ENCODE measurements at places on chromosomes 12 and 14.

- DNase-seq, result no peak
These were observed 424 bp downstream of the TEDC1 start for GRCh38 chr14:105491366-105491973.

DNA sequence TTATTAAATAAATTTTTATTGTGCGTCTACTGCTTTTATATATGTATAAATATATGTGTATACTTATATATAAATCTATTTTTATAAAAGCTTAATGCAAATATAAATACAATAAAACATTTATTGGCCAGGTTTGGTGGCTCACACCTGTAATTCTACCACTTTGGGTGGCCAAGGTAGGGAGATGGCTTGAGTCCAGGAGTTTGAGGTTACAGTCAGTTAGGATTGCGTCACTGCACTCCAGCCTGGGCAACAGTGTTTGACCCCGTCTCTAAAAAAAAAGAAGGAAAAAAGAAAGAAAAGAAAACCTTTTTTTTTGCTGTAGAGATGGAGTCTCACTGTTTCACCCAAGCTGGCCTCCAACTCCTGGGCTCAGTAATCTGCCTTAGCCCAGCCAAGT, 20.9 kb downstream of the ACTR6 start:
- DNase-seq, result no peak

DNA sequence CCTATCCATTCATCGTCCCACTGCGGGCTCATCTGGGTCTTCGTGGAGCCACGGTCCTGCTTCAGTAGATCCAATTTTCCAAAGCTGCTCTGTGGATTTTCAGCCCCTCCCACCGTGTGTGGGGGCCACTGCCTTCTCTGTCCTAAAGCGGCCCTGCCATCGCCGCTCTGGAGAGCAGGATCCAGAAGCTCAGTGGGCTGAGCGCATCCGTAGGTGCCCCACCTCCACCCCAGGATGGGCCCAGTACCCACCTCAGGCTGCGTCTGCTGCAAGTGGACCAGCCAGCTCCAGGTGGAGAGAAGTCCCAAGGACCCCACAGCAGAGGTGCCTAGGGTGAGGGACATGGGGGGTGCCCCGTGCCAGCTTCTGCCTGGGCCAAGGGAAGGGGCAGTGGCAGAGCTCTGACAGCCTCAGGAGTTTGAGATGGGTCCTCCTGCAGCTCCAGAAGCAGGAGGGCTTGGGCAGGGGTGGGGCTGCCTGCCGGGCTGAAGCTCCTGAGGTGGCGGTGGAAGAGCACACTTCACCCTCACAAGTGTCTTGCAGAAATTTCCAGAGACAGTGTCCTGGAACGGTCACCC, 148.1 kb upstream of the C14orf180 start:
- DNase-seq, result no peak

GRCh38 chr14:35046751-35047536, 872 bp downstream of the FAM177A1 start:
- DNase-seq, result no peak

DNA sequence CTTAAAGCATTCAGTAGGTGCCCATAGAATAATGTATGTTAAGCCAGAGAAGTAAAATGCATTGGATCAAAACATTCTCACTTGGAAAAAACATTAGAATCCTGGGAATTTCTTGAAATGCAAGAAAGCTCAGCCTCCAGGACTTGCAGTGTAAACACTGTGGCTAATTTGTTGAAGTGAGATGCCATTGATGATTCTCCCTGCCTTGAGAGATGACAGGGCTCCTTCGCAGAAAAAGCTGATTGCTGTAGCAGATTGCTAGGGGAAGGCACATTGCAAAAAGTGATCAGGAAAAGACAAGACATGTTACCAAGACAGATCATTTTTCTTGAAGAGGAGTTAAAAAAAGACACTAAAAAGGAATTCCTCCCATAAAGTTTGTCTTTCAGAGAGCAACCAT, 204.2 kb upstream of the HMGA2 start:
- DNase-seq, result no peak

DNA sequence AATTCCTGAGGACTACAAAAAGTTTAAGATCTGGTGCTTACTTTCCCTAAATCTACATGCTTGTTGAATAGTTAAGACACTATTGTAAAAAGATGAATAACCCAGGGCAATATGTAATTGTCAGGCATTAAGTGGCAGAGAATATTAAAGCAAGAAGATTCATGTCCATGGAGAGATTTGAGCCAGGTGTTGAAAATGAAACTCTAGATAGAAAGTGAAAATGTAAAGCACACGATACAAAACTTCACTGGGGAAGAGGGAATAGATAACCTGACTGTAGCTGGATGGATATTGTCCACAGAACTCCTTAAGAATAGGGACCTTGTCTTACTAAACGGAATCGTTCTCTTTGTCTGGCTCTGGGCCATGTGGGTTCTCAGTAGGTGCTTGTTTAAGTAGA, 5.0 kb downstream of the CAND1 start:
- DNase-seq, result no peak

DNA sequence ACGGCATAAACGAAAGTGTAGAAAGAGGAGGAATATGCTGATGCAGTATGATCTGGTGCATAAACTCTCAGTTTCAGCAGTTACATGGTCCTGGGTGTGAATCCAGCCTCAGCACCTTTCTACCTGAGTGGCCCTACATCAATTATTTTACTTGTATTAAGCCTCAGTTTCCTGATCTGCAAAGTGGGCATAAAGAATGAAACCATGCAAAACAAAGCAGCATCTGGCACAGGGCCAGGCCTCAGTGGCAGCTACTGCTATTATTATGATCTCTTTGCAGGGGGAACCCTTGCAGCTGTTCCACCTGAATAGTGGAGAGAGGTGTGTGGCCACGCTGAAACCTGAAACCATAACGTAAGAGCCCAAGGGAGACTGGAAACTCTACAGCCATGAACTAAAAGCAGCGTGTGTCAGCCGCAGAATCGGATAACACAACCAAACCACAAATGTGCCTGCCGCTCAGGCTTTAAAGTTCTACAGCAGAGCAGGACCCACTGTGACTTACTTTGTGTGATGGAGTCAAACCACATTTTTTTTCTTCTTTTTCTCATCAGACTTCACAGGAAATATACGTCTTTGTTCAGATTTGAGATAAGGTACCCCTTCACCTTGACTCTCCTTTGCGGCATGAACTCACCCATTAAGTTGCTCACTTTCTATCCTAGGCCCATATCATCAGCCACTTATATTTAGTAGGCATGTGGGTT, 29.2 kb upstream of the FOS start:
- no peak for DNase-seq

DNA sequence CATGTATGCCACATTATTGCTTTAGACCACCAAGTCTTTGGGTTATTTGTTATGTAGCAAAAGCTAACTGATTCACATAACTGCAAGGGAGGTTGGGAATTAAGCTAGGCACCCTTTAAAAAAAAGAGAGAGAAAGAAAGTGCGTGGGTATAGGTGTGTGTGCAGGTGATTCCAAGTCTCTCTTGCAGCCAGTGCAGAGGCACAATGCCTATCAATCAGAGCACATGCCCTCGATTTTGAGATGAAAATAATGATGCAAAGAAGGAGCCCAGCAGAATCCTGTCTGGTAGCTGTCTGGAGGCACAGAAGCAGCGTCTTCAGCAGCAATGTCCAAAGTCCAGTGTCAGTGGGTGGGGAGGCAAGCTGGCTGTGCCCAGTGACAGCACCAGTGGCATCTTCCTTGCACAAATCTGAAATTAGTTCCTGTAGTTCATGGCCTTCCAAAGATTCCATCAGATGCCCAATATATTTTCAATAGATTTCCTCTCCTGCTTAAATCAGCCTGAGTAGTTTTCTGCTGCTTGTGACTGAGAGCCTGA, 62.4 kb upstream of the TBPL2 start:
- DNase-seq, result no peak

- no peak for DNase-seq
These were observed 195.5 kb upstream of the KITLG start for GRCh38 chr12:88775742-88776151.

- DNase-seq, result no peak
These were observed 2.3 kb downstream of the MTERF2 start for GRCh38 chr12:106984588-106985137.

DNA sequence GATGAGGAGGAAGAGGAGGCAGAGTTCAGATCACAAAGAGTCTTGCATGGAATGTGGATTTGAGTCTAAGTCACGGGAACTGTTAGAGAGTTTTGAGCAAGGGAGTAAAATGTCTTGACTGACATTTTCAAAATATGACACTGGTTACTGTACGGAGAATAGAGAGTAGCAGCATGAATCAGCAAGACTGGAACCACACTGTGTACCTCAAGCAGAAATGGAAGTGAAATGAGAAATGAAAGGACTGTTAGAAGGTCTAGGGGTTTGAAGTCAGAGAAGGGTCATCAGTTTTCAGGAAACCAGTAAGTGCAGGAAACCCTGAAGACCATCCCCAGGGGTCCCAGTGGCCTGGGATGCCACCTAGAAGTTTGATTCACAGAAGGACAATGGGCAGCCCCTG, 236.3 kb downstream of the GALC start:
- no peak for DNase-seq

GRCh38 chr14:90548455-90548854, 151.6 kb downstream of the CALM1 start:
- DNase-seq, result no peak

DNA sequence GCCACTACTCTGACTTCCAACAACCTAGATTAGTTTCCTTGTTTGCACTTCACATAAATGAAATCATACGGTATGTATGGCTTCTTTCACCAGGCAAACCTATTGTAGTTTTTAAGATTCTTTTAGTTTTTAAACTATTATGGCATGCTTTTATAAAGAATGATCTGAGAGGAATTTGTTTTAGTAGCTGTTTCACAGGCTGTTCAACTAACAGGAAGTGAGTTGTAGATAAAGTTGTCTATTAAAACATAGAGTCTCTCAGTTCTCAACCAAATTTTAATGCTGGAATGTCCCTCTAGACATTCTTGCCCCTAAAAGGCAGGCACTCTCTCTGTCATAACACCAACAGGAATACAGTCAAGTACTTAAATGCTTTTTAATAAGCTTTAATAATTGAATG, 102.7 kb upstream of the DACT1 start:
- no peak for DNase-seq

All from cortex of kidney (tissue), 1 donor.